Activated CD4-positive, alpha-beta T cell treated with anti-CD3 and anti-CD28 coated beads, Interleukin-2, amount 10 ng/mL, durations not matched to agents 24 days and 14 days (primary cell): ENCODE measurements at places on chromosomes 13 and 19. TPM values are rescaled to one million over a fixed set of nuclear protein-coding genes. Genes with fewer than 3 reads are reported as not detected.

The KLK4 gene
- total RNA-seq, result not detected in 2 replicates

DNA sequence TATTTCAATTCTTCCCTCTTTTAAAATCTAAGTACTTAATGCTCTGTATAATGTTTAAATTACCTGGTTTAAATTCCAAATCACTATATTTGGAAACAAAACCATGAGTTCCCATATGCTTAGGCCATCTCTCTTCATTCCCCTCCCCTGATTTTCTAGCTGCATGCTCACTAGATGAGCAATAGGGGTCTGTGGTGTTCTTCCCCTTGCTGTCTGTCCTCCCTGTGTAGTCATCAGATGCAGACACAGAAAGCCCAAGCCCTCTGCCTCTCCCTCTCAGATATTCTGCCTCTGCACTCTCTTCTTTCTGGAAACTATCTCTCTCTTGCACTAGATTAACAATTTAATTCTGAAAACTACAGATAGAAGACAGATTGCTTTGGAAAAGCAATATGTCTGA lies 1730.2 kb downstream of the OLFM4 start:
- no peak overlapping the region for H3K4me3 ChIP-seq
- H3K36me3 ChIP-seq, result no peaks in the 10 kb centered on the region
- H3K27me3 ChIP-seq, result no peaks in the 10 kb centered on the region
- H3K27ac ChIP-seq, result no peak overlapping the region
- H3K4me1 ChIP-seq, result no peaks in the 10 kb centered on the region

The PEAK3 gene
- 0.09 TPM in 1 of 2 replicates, not detected in the other for total RNA-seq

DNA sequence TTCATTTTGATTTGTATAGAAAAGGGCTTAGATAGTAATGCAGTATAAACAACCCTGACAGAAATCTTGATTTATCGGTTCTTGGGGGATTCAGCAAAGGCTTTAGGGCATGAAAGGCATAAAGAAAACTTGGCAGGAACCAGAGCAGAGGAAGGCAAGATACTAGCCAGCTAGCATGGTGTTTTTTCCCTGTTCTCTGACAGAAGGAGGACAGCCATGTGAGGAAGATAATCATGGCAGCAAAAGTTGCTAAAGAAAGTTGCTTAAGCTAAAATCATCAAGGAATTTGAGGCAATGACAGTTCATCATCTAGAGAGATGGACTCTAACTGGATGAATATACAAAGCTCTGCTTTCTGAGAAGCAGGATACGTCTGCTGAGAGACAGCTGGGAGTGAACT lies 294.1 kb downstream of the KCNRG start:
- H3K4me3 ChIP-seq, result no peak overlapping the region
- H3K4me1 ChIP-seq, result peaks cover 8% of the 10 kb centered on the region
- H3K27me3 ChIP-seq, result peaks cover 31% of the 10 kb centered on the region
- peaks cover 1% of the 10 kb centered on the region for H3K36me3 ChIP-seq

DNA sequence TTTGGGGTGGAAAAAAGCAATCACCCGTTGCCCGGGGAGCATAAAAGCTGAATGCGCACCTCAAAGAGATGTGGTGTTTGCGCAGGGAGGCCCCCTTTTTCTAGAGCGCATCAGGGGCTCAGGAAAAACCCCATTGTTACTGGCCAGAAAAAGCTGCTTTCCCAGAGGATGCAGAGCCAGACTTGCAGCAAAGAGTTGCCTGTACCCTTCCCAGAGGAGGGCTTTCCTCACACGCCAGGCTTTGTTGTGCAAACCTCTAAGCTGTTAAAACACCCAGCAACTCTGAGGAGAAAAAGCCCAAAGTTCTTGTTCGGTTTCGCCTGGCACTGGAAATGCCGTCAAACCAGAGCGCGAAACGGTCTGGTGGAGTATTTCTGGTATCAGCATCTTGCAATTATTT lies 29.3 kb downstream of the GSX1 start:
- H3K36me3 ChIP-seq, result no peaks in the 10 kb centered on the region
- H3K27ac ChIP-seq, result no peak overlapping the region
- peaks cover 4% of the 10 kb centered on the region for H3K4me1 ChIP-seq
- DNase-seq, result no peak

DNA sequence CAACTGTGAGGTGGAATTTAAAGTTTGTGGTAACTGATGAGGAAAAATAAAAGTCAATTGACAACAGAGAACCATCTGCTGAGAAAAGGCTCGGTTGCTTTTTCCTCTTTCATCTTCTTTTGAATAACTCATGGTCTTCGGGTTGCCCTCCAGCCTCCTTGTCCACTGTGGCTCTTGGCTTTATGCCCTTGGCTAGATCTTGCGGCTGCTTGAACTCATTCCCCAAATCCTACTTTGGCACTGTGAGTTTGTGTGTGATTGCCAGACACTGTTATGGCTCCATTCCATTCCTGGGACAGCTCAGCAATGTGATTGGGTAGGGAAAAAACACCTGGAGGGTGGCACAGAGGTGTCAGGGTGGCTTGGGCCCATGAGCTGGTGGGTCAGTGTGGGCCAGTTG lies 387.4 kb downstream of the DLEU7 start:
- H3K27ac ChIP-seq, result no peak overlapping the region
- H3K27me3 ChIP-seq, result peaks cover 7% of the 10 kb centered on the region
- no peaks in the 10 kb centered on the region for H3K36me3 ChIP-seq
- H3K4me3 ChIP-seq, result no peak overlapping the region
- H3K4me1 ChIP-seq, result peaks cover 2% of the 10 kb centered on the region

GRCh38 chr19:11256189-11256588 lies 6.1 kb downstream of the DOCK6 start:
- no peak for DNase-seq
- no peak overlapping the region for H3K27ac ChIP-seq
- H3K27me3 ChIP-seq, result peaks cover 21% of the 10 kb centered on the region

GRCh38 chr13:109419896-109420295 lies 366.5 kb downstream of the IRS2 start:
- no peaks in the 10 kb centered on the region for H3K4me1 ChIP-seq
- DNase-seq, result no peak
- peaks cover 3% of the 10 kb centered on the region for H3K27me3 ChIP-seq
- H3K27ac ChIP-seq, result no peak overlapping the region
- no peak overlapping the region for H3K4me3 ChIP-seq
- no peaks in the 10 kb centered on the region for H3K36me3 ChIP-seq
